ENCODE measurements at places on chromosomes 2 and 18.

DNA sequence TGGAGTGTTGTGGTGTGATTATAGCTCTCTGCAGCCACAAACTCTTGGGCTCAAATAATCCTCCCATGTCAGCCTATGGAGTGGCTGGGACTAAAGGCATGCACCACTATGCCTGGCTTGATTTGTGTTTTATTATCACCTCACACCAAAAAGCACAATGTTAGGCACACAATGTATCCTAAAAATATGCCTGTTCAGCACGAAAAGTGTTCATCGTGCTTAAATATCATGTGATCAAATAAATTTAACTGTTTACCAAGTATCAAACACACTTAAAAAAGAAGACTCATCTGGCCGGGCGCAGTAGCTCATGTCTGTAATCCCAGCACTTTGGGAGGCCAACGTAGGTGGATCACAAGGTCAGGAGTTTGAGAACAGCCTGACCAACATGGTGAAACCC, 5.6 kb downstream of the CCT4 start:
- DNase-seq: no peak

DNA sequence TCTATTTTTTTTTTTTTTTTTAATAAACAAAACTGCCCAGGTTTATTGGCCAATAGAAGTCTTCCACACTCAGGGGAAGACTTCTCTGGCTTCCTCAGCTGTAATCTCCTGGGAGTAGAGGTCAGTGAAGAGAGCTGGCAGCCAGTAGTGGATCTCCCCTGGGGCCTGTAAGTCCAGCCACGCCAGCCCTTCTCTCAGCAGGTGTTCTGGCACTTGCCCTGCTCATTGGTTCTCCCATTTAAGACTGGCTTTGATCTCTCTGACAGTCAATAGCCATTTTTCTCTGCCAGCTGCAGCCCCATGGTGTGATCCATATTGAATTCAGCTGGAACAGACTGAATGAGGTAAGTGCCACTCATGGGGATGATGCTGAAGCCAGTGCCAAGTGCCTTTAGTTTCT, 170.6 kb upstream of the SPHKAP start:
- DNase-seq: no peak

DNA sequence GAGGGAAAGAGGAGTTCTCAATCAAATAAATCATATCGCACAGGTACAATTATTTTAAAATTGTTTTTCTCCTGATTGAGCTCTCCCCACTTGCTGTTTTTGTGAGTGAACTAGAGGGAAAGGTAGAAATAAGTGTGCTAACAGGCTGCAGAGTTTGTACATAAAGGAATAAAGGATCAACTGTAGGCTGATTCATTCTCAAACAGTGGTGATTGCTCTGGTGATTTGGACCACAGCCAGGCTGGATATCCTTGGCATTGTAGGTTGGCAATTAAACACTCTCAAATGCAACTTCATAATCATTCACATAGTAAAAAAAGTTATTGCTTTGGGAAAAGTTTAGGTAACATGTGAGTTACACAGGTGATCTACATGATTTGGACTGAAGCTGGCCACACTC, 29.8 kb downstream of the LRP1B start:
- DNase-seq: no peak

GRCh38 chr2:70471129-70471528, 82.5 kb downstream of the TGFA start:
- DNase-seq: no peak

DNA sequence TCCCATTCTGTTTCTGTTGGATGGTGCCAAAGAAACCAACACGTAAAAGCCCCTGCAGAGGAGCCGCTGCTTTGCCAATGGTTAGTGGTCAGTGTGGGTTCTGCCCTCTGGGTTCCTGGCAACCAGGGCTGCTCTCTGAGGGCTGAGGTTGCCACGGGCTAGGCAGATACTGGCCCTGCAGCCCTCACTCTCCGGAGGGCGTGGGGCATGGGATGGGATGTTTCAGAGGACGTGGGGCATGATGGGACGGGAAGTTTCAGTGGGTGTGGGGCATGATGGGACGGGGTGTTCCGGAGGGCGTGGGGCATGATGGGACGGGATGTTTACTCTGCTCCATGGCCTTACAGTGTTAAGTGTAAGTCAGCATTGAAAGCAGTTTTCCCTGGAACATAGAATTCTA, 34.2 kb downstream of the ADI1 start:
- DNase-seq: no peak

- DNase-seq: peak; percentile 78
Measured at GRCh38 chr2:200172944-200173581, 133.4 kb upstream of the SPATS2L start.

DNA sequence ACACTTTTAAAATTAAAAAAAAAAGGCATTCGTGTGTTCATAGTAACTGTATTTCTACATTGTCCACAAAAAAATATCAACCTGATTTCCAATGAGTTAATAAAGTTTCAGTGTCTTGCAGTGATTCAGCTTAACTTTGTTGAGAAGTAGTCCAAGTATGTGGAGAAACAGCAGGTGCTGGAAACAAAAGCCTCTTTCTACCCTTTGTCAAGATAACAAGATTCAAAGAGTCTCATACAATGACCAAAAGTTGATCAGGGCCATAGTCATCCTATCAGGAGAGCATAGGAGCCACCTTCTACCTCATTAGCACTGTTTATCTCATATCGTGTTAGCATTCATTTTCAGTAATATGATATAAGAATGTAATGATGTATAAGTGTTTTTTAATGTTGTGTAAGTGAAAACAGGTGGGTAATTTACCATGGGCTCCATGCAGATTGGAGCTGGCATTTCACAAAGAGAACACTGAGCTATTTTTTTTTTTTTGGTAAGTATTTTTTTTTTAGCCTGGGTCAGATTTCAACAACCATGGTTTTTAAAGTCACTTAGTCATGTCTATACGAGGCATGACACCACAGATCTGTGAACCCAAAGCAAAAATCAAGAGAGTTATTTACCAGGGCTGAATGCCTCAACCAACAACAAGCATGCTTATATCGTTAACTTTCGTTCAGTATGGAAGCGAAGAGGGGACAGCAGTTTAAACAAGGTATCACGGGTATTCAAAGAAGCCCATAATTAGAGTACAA, 165.0 kb upstream of the ZNF521 start:
- DNase-seq: no peak

- DNase-seq: no peak
Measured at GRCh38 chr2:103959174-103960128, 894.5 kb upstream of the POU3F3 start.

DNA sequence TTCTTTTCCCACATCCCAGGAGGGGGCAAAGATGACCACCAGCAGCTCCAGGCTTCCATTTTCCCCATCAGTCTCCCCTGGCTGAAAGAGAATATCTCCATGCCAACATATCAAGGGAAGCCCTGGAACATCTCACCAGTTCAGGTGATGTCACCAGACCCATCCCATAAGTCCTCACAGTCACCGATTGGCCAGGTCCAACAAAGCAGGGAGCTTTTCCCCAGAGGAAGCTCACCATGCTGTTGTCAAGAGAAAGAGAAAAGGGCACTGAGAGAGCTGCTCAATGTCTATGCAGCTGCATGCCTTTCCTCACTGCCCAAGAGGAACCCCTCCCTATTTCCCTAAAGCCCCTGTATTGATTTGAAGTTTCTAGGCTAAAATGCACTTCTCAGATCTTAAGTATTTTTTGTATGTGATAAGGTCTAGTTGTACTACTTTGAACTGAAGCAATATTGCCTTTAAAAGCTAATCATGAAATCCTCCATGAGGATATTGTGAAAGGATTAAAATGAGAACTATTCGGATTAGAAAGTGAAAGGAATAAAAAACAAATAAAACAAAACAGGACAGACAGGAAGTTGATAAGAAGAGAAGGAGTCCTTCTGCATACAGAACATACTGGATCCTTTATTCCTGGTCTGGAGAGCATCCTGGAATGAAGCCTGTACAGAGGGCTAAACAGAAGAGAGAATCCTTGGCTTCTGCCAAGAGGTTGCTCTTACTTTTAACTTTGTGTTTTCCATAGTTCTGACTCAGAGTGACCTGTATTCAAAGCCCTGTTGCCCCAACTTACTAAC, 45.2 kb upstream of the CTIF start:
- DNase-seq: peak; percentile 35

GRCh38 chr18:42891705-42892104, 223.8 kb downstream of the RIT2 start:
- no peak for DNase-seq

GRCh38 chr2:238700117-238700457, 147.8 kb upstream of the TWIST2 start:
- DNase-seq: peak; percentile 86

- no peak for DNase-seq
Measured at GRCh38 chr2:233513953-233514655, 52.5 kb downstream of the USP40 start.

- DNase-seq: no peak
Measured at GRCh38 chr2:240990726-240991377, 7.6 kb upstream of the SNED1 start.

- no peak for DNase-seq
Measured at GRCh38 chr2:156704617-156705016, 268.4 kb downstream of the GPD2 start.

GRCh38 chr2:189297446-189297845, 117.9 kb upstream of the COL5A2 start:
- DNase-seq: peak; percentile 56

DNA sequence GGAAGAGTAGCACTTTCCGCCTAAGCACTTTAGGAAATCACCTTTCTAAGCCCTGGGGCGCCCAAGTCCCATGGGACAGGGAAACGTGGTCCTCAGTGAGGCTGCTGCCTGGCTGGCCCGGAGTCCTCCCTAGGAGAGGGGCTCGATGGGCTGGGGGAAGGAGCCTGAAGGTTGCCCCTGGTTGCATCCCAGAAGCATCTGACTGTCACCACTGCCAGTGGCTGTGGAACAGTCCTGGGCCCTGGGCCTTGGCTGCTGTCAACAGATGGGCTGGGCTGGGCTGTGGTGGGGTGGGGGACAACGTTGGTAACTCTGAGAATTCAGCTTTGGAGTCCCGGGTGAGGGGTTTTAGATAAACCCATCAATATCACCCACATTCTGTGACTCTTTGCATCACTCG, 22.5 kb downstream of the ASB1 start:
- DNase-seq: no peak

DNA sequence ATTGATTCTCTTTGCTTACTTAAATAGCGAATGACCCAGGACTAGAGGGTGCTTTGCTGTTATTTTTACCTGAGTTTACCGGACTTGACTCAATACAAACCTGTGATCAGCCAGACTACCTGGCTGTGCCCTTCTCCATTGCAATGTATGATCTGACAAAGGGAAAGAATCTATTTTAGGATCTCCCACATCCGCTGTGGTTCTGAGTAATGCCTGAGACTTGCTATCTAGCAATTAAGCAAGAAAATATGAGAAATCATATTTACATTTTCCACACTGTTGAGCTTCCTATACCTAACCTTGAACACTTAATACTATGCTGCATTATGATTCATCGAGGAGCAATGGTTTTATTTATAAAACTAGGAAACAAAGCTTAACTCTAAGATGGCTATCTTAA, 215.2 kb downstream of the RAD51AP2 start:
- DNase-seq: peak; percentile 36

DNA sequence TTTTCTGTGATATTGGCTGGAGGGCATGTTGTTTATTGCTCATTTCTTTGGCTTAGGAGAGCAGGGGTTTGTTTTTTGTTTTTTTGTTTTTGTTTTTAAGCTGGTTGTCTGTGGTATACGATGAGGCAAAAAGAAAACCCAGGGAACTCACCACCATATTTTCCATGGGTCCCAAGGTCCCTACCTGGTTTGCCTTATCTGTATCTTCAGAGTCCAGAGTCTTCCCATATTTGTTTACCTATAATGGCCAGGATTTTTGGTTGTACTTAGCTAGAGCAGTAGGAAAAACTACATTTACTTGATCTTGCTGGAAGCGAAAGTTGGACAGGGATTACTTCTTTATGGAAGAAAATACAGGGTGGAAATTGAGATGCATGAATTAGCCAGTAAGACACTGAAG, 9.5 kb downstream of the LCLAT1 start:
- no peak for DNase-seq

GRCh38 chr2:12402440-12403139, 314.1 kb upstream of the TRIB2 start:
- DNase-seq: no peak

DNA sequence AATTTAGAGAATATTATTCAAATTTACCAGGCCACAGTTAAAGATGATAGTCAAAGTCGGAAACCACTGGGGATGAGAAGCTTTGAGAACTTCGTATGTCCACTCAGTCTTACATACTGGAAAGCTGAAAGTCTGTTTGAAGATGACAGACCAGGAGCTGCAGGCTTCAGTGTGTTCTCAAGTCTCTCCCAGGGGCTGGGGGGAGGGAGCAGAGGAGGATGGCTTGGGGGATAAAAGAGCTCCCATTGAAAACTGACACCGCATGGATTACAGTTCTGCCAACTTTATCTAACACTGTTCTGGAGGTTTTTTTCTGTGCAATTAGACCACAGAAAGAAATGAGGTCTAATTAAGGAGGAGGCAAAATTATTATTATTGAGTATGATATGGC, 170.5 kb upstream of the ALKAL2 start:
- DNase-seq: no peak

DNA sequence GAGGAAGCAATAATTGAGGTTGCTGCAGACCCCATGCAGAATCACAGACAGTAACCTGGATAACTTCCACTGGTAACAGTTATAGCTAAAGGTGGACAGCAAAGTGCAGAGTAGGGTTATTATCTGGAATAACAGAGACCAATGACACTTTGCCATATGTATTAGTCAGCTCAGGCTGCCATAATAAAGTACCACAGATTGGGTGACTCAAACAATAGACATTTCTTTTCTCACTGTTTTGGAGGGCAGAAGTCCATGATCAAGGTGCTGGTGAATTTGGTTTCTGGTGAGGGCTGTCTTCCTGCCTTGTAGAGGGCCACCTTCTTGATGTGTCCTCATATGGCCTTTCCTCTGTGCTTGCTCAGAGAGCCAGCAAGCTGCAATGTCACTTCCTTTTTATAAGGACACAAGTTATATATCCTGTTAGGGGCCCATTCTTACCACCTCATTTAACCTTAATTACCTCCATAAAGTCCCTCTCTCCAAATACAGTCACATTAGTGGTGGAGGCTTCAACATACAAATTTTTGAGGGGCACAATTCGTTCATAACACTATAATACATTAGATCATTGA, 191.0 kb upstream of the LRP1B start:
- no peak for DNase-seq

DNA sequence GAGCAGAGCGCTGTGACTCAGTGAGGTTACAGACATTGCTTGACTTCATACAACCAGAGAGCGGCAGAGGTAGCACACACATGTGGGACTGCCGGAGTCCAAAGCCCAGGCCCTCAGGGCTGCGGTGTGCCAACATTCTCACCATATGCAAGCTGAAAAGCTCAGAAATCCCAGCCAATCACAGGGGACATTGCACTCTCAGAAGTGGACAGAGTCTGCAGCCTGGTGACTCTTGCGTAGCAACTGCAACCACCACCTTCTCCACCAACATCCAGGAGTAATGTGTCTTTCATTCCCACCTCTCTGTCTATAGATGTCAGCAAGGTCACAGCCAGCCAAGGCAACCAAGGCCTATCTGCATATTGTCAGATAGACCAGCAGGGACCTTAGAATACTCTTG, 158.1 kb downstream of the TTC32 start:
- no peak for DNase-seq

GRCh38 chr18:63603355-63603754, 16.2 kb downstream of the SERPINB13 start:
- DNase-seq: no peak

- peak; percentile 88 for DNase-seq
Measured at GRCh38 chr2:192162392-192163042, 32.2 kb downstream of the TMEFF2 start.

Measured in foreskin fibroblast (primary cell).